Adrenal gland (tissue), 19 donors: ENCODE measurements at places on chromosomes 3 and 15.
A peak's percentile ranks its signal among the peaks of the same experiment; 100 is the strongest.

DNA sequence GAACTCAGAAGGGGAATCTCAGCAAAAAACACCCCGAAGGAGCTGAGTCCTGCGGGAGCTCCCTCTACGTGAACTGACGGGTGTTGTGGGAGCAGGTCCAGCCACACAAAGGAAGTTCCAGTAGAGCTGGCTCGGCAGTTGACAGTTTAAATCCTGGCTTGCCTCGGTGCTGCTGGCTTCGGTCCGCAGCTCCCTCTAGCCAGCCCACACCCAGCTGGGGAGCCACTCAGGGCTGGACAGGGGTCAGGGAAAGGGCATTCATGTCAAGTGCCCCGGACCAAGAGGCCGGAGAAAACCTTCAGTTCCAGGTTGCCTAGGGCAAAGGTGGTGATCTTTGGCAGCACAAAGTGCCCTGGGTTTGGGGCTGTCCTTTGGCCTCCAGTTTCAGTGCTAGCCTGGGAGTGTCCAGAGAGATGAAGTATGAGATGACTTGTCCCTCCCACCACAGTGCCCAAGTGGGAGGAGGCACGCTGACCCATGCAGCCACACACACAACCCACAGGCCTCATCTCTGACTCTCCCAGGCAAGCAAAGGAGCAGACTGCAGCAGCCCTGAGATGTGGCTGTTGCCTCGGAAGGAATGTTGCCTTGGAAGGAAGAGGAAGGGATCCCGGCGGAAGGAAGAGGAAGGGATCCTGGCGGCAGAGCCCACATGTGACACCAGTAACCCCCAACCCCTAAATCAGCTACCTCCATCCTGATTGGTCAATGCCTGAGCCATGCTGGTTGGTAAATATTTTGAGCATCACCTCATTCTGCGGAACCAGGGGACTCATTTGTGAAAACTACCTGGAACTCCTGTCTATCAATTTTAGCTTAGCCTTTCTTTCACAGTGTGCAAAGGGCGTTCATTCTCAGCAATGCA, 13.9 kb upstream of the ANPEP start:
- peak; percentile 63 for DNase-seq

- DNase-seq, result no peak
These were observed 10.8 kb downstream of the PPP1R2 start for GRCh38 chr3:195532345-195532744.

DNA sequence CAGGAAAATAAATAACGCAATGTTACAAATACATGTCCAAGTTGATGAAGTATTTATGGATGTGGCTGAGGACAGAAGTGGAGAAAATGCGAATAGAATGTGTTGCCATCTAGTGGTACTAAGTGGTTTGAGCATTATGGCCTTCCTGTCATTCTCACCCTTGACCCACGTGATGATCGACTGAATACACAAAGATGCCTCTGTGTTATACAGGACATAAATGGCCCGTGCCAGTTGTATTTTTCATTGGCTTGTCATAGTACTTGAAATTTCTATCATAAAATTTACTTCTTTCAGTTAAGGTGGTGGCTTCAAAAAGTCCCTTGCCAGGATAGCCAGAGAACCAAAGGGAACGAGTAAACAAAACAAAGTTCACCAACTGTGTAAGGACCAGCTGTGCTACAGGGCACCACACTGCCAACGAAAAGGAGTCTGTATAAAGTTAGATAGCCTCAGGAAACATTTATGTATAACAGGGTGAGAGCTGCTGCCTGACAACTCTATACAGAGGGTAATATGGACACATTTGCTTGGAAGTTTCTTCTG, 103.7 kb downstream of the MYH15 start:
- DNase-seq, result no peak

- no peak for DNase-seq
These were observed 245.3 kb downstream of the PDZRN3 start for GRCh38 chr3:73379465-73379864.

DNA sequence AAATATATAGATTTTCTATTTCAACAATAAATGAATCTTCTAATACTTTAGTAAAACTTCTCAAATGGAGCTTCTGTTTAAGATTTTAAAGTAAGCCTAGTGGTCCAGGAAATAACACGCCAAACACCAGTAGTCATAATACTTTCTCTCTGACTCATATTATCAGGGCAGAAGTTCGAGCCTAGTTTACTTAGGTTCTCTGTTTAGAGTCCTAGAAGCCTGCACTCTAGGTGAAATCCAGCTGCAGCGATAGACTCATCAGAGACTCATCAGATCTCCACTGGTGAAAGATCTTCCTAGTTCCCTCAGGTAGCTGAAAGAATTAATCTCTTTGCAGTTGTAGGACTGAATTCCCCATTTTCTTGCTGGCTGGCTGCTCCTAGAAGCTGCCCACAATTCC, 552.5 kb upstream of the ROBO2 start:
- DNase-seq, result no peak

DNA sequence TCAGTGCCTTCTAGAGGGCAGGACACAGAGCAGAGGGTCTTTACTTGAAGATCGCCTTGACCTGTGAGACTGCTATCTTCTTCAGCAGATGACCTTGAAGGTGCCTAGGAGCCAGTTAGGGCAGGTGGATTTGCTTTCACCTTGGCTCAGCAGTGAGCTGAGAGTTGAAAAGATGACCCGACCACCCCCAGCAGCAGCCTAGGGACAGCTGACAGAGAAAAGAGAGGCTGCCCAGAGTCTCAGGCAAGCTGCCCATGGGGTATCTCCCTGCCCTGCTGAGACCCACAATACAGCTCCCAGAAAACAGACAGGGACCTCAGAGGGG, 453 bp upstream of the LTF start:
- DNase-seq, result no peak

DNA sequence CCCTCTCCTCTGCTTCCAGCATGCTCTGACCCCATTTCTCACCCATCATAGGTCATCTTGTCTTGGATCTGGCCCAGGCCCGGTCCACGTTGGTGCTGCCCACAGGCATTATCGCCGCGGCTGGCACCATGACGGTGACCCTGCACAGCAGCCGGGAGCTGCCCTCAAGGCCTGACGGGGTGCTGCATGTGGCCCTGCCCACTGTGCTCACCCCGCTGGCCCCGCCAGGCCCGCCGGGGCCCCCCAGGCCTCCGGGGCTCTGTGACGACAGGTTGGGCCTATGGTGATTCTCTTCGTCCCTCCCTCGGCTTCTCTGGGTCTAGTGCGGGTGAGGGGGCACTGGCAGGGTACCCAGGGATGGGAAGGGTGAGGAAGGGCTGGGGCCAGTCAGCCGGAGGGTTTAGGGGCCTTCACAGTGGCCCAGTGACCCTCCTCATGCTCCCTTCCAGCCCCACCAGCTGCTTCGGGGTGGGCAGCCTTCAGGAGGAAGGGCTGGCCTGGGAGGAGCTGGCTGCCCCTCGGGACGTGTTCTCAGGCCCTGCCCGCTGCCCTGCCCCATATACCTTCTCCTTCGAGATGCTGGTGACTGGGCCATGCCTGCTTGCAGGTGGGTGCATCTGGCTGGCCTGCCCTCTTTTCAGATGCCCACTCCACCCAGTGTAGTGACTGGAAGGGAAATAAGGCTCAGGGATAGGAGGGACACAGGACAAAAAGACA, 3.9 kb downstream of the VWA5B2 start:
- DNase-seq, result no peak

- no peak for DNase-seq
These were observed 371.4 kb downstream of the SV2B start for GRCh38 chr15:91471468-91471867.

DNA sequence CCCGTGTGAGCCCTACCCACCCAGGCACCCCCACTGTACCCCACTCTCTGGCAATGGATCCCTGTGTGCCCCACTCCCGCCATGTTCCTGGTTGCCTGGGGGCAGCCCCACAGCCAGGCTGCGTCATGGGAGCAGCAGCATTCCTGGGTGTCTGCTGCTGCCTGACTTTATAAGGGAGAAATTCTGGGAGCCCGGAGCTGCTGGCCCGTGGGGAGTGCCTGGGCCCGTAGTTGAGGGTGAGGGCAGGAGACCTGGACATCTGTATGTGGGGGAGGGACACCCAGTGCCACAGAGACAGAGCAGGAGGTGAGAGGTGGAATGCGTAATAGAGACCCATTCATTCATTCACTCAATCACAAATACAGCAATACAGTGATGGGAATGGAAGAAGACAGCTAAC, 15.1 kb downstream of the CSPG4 start:
- DNase-seq, result no peak

DNA sequence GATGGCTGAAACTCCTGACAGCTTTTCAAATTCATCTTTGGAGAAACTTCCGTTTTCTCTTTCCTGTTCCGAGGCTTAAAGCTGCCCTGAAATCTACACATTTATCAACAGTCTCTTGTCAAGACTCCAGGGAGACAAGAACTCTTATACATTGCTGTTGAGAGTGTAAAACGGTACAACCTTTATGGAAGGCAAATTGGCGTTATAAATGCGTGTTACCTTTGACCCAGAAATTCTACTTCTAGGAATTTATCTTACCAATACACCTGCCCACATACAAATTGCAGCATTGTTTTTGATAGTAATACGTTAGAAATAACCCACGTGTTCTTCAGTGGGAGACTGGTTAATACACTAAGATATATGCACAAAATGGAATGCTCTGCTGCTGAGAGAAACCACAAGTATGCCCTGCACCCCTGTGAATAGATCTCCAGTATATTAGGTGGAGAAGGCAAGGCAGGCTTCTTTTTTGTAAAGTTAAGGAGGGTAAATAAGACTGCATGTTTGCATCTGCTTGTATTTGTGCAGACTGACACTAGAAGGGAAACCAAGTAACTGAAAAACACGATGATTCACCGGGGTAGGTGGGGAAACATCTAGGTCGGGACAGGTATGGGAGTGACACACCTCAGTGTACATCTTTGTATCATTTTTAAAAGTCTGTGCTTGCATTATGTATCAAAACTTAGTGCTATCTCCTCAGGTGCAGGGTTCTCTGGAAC, 97.5 kb downstream of the IGF1R start:
- DNase-seq, result no peak
